ENCODE measurements at places on chromosomes 4 and X.

- no peak for DNase-seq
Observed at GRCh38 chr4:160846121-160846520, 1317.7 kb downstream of the FSTL5 start.

DNA sequence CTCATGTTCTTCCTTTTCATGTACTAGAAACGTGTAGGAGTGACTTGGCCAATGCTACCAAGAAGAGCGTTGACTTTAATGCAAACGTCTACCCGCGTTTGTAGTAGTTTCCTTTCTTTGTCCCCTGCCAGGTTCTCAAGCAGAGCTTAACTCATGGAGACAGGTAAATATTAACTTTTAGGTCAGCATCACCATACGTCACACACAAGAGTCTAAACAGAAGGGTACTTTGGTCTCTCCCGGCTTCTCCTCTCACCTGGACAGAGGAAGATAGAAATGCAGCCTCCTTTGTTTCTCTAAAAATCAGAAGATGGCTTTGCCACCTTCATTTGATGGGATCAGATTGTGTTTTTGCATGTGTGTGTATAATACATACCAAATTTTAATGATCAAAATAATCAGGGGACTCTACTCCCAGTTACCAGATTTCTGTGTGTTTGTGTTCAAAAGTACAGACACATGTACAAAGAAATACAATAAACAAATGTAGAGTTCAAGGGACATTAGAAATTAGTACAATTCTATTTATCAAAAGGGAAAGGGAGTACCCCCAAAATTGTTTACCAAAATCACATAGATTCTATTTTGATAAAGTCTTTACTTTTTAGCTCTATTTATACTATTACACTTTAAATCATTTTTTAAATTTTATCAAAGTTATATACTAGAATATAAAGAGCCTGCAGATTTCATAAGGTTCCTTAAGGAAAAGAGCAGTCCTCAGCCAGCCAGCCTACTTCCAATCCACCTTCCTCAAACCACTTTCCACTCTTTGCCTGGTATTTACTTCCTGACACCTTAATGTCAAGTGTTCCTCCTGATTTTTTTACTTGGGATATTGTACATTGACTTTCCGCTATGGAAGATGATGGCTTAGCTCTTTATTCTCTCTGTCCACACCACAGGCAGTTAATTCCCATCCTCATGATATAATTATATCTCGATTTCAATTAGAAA lies 195.5 kb downstream of the RELL1 start:
- DNase-seq: no peak

GRCh38 chr4:100816436-100817045 lies 298.7 kb upstream of the EMCN start:
- DNase-seq: no peak

DNA sequence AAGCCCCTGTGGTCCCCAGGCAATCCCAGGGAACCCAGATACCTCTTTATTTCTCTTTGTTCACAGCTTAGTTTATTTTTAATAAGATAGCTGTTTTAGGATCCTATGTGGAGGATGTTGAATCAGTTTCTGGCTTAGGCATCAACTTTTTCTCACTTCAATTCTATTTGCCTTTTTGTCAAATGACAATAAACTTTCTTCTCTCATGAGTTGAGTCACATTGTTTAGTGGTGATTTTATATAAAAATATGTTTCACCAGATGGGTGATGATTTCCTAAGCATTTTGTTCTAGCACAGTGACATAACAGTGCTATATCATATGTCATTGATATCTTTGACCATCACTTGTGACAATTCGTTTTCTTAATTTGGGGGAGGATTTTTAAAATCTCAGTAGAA lies 198.1 kb upstream of the PUDP start:
- no peak for DNase-seq

GRCh38 chr4:137156054-137156453 lies 376.2 kb downstream of the PCDH18 start:
- no peak for DNase-seq

DNA sequence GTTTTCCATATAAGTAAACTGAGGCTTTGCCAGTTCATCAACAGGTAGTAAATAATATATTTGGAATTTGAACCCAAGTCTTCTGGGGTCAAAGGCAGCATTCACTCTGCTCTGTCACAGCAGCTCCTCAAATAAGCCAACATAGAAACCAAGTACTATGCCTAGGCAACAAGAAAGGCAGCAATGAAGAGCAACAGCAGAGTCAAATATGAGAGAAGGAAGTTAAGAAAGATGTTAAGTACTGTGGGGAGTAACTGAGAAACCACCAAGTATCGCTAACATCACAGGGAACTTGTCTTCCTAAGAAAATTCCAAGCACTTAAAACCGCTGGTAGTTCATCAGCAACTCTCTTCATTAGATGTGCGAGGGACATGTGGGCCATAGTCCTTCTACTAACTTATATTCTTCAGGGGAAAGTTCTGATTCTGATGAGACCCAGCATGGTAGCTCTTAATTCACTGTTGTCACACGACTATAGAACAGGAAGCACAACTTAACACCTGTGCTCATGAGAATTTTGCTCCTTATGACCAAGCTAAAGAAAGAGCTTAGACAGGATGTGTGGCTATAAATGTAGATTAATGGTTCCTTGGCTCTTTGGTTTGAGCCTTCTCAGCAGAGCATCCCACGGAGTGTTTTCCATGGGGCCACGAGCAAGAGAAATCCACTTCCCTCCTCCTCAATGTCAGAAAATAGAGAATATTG lies 107.8 kb downstream of the AR start:
- DNase-seq: no peak

GRCh38 chr4:153152501-153153338 lies 51.5 kb upstream of the TRIM2 start:
- DNase-seq: peak; percentile 81

GRCh38 chrX:97846718-97847237 lies 963.1 kb downstream of the RPA4 start:
- no peak for DNase-seq

DNA sequence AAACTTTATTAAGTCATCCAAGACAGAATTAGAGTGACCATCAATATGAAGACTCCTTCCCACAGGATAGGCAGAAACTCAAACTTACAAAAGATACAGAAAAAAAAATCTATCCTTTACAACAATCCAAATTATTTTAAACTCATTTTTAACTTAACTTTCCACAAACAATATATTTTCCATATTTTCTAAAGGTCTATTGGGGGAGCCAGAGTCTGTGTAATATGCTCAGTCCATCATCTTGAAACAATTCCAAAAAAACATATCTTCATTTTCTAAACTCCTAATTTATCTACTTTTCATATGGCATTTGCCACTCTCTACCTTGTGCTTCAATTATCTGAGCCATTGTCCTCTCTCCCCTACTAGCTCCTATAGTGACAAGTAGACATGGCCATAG lies 378.1 kb downstream of the PDGFC start:
- no peak for DNase-seq

- DNase-seq: no peak
Observed at GRCh38 chrX:43627147-43627546, 29.0 kb upstream of the MAOA start.

- peak; percentile 62 for DNase-seq
Observed at GRCh38 chr4:185134307-185134869, 8.7 kb upstream of the SLC25A4 start.

- no peak for DNase-seq
Observed at GRCh38 chr4:155640751-155641150, 25.9 kb upstream of the GUCY1A1 start.

DNA sequence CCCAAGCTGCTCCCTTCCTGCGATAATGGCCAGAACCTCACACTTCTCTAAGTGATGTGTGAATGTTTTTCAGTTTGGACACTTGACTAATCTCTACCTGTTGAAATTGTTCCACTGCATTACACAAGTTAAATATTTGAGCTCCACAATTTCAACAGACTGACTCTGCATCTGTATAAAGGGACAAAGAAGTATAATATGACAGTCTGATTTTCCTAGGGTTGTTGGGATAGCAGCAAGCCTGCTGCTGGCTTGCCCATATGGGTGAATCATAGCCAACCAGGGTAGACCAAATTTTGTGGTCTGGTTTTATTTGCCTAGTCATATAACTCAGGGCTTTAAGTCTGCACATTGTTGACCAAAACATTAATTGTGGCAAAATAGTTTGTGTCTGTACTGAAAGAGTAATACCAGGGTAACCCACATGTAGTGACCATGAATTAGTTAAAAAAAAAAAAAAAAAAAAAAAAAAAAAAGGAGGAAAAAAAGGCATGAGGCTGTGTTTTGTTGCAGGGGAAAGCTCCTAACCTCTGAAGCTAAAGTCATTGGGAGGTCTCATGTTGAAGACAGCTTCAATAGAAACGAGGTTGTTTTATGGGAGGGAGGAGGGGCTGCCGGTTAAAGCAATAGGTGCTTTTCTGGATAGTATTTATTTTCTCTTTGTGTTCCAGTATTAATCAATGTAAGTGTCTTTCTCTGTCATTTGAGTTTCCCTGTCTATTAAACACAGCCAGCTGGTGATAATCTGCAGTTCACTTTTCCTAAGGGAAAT lies 534.2 kb downstream of the RAB28 start:
- no peak for DNase-seq

DNA sequence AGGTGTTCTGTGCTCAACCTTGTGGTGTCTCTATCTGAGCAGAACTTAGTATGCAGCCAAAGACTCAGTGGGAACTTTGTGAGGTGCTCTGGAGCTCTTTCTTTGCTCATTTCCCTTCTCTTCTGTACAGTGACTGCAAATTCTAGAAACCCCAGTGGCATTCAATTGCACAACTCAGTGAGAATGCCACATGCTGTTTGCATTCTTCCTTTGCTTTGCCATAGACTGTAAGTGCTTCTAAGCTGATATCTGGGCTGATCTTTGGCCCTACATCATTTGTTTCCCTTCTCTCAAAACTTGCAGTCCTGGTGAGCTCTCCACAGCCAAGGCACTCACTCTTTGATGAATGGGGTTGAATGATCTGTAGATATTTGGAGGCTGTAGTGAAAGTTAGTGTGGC lies 7.0 kb downstream of the PNMA3 start:
- no peak for DNase-seq

GRCh38 chr4:16694173-16694883 lies 204.1 kb downstream of the LDB2 start:
- no peak for DNase-seq

DNA sequence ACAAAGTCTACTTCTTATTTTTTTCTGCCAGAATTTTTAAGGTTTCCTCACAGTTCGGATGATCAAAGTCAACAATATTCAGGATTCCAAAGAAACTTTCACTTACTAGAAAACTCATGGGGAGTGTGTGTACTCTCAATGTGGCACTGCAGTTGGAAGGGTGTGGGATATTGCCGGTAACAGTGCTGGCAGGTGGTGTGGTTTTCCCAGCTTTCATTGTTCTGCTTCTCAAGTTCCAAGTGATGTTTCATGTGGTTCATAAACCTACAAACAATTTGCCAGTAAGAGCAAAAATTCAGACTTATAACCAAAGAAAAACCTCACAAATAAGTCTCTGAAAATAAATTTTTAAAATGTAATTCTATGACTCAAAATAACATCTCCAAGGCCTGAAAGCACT lies 39.8 kb downstream of the ZNF280C start:
- DNase-seq: no peak

GRCh38 chrX:47248576-47248975 lies 15.8 kb downstream of the USP11 start:
- no peak for DNase-seq

DNA sequence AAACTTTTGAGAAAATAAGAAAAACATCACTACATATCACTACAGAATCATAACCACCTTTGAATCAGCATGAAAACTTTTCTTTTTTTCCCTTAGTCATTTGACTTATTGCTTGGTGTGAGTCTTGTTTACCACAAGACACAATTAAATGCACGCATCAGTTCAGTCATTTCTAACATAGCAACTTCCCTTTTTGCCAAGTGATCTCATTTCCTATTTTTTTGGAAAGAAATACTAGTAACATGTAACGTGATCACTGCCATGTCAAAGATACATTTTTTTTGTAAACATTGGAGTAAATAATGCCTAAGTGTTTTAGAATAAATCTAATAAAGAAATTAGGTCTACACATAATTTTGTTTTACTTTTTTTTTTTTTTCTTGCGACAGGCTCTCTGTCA lies 5.1 kb upstream of the CXCL8 start:
- DNase-seq: no peak

GRCh38 chr4:152098365-152099060 lies 337.7 kb upstream of the GATB start:
- DNase-seq: no peak

DNA sequence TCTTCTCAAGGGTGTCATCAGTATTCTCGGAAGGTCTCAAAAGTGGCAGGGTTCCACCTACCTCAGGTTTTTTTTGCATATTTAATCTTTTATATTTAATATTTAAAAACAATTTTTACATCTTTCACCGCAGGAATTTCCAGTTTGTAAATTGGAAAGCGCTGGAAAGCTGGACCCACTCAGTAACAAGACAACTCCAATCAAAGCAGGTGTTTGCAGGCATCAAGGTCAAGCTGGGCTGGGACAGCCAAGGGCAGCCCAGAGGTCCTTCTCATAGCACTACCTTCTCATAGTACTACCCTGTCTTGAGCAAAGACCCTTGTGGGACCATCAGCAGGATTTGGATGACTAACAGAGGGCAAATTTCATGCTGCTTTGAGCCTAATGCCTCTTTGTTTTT lies 160.1 kb downstream of the TET2 start:
- DNase-seq: no peak

GRCh38 chr4:118888666-118889311 lies at the start of gene SYNPO2:
TSS of gene SYNPO2 (plus strand) at chr4:118888854. CDS start at chr4:118889037, 183 bp downstream.
- DNase-seq: peak; percentile 87

DNA sequence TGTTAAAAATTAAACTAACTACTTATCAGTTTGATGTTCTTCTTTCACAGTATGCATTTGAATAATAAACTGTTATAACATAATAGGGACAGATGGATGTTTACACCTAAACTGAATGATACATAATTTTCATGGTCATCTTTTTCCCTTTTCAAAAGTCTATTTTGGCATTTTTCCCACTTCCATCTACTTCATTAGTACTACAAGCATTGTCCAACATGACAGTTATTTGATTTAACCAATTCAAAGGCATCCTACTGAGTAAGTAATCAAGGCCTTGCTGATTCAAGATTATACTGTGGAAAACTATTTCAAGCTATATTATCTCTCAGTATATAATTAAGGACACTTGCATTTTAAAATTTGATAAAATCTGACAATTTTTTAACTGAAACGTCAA lies 212.9 kb downstream of the FAT4 start:
- DNase-seq: peak; percentile 6

DNA sequence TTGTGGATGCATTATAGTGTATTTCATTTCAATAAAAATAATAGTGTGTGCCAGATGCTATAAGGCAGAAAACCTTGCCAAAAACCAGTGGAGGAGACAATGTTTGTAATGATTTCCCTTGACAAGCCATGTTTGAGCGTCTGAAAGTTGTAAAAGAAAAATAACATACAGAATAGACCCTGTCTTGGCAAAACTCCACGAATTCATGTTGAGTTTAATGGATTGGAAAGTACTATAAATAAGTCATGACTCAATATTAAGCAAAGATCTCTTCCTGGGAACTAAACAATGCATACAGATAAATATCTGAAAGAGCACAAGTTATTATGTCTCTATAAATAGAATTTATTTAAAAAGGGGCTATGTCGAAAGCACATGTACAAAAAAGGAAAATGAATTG lies 543.5 kb downstream of the GABRG1 start:
- DNase-seq: no peak

- no peak for DNase-seq
Observed at GRCh38 chrX:100662796-100663195, 18.8 kb downstream of the SRPX2 start.

GRCh38 chr4:70759627-70760026 lies 37.9 kb downstream of the RUFY3 start:
- DNase-seq: no peak

- DNase-seq: no peak
Observed at GRCh38 chr4:137529432-137529831, 2.9 kb downstream of the PCDH18 start.
